Activated naive CD8-positive, alpha-beta T cell treated with anti-CD3 and anti-CD28 coated beads, Interleukin-2, amount 50 U/mL, for 24 hours (primary cell): ENCODE measurements at places on chromosomes 1 and 21.

GRCh38 chr1:169361281-169361680, 6.3 kb downstream of the NME7 start:
- H3K4me3 ChIP-seq: no peak overlapping the region
- H3K27me3 ChIP-seq: no peaks in the 10 kb centered on the region
- H3K27ac ChIP-seq: no peak overlapping the region
- H3K4me1 ChIP-seq: peaks cover 32% of the 10 kb centered on the region

DNA sequence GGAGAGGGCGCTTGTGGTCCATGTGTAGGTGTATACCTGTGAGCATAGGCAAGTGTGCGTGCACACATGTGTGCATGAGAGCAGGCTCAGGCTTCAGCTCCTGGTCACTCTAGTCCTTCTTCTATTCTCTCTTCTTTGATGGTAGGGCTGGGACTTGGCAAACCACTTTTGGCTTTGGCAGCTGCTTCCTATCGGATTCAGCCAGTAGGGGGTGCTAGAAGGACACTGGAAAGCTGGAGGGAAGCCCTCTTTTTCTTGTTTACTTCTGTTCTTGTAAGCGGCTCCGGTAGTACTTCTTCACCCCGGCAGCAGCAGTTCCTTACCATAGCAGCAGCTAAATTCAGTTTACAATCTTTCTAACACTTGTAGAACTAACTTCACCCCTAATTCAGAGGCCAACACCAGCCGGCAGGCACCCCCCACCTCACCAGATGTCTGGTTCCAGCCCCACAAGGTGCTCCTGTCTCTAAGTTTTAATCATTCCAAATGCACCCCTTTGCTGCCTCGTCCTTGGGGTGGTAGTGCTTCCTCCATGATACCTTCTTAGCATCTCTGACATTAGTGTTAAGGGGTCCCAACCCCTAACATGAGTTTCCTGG, 25.1 kb downstream of the NENF start:
- no peaks in the 10 kb centered on the region for H3K27me3 ChIP-seq
- peaks cover 2% of the 10 kb centered on the region for H3K4me1 ChIP-seq
- DNase-seq: peak; percentile 77
- no peak overlapping the region for H3K27ac ChIP-seq
- H3K4me3 ChIP-seq: no peak overlapping the region
- H3K36me3 ChIP-seq: no peaks in the 10 kb centered on the region

- H3K4me1 ChIP-seq: no peaks in the 10 kb centered on the region
- H3K36me3 ChIP-seq: no peaks in the 10 kb centered on the region
- no peak overlapping the region for H3K4me3 ChIP-seq
- no peak for DNase-seq
These were observed 119.9 kb upstream of the LHX8 start for GRCh38 chr1:75014250-75014649.

DNA sequence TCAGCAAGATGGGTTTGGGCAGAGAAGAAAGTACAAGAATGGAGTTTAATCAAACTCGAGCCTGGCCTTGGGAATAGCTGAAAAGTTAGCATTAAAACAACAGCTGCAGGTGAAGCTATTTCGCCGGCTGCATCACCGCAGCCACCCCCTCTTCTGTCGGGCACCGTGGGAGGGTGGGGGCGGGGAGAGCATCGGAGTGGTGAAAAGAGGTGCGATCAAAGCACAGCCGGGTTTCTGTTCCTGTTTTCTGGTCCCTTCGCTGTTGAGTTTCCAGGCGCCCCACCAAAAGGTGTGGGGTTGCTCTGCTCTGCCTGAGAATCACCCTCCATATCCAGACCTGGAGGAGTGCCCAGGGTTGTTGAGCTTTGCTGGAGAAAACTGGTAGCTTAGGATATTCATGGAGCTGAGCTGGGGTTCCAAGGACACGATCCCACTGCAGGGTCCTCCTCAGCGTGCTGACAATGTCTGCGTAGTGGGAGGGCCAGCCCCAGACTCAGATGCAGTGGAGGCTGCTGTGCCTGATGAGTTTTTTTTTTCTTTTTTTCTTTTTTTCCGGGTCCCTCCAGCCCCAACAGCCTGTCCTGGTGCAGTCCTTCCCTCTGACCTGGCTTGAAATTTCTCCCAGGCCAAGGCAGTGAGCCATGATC, 127.5 kb upstream of the C1orf174 start:
- DNase-seq: peak; percentile 34
- no peak overlapping the region for H3K4me3 ChIP-seq
- peaks cover 4% of the 10 kb centered on the region for H3K4me1 ChIP-seq
- peaks cover 11% of the 10 kb centered on the region for H3K27me3 ChIP-seq
- no peak overlapping the region for H3K27ac ChIP-seq

GRCh38 chr21:29873908-29874307, 65.9 kb downstream of the GRIK1 start:
- no peak overlapping the region for H3K4me3 ChIP-seq
- no peak for DNase-seq
- H3K4me1 ChIP-seq: no peaks in the 10 kb centered on the region
- no peaks in the 10 kb centered on the region for H3K36me3 ChIP-seq
- no peak overlapping the region for H3K27ac ChIP-seq

DNA sequence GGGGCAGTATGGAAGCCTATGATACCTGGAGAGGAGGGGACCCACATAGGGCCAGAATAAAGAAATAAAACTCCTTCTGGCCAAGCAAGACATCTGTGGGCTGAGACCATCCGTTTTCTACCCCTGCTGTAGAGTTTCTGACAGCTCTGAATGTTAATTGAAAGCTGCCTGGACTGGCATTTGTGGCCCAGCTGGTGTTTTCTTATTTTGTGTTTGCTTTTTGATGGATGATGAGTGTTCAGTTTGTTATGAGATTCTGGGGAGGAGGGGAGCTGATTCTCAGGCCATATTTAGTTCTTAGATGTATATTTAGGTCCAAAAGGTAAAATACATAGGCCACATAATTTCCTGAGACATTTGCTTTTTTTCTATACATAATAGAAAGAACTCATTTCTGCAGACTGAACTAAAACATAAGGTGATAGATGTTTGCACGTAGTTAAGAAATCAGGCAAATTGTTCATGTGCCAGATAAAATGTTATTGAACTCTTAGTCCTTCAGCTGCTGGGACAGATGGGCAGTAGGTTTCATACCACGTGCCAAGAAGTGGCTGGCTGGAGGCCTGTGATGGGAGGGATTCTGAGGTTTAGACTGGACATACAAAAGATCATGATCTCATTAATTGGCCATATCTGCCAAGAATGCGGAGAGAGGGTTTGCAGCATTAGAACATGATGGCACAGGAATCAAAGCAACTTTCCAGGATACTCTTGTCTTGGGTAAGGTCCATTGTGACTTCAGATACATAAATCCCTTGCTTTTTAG, 54.1 kb downstream of the DSCAM start:
- H3K27me3 ChIP-seq: no peaks in the 10 kb centered on the region
- no peak overlapping the region for H3K4me3 ChIP-seq
- no peak overlapping the region for H3K27ac ChIP-seq
- H3K36me3 ChIP-seq: no peaks in the 10 kb centered on the region

- no peaks in the 10 kb centered on the region for H3K4me1 ChIP-seq
- H3K27me3 ChIP-seq: no peaks in the 10 kb centered on the region
- H3K4me3 ChIP-seq: no peak overlapping the region
- no peak for DNase-seq
- no peak overlapping the region for H3K27ac ChIP-seq
- H3K36me3 ChIP-seq: no peaks in the 10 kb centered on the region
These were observed 124.2 kb upstream of the ZBTB40 start for GRCh38 chr1:22327411-22327810.

GRCh38 chr1:88529581-88529980, 154.5 kb upstream of the PKN2 start:
- no peaks in the 10 kb centered on the region for H3K27me3 ChIP-seq
- H3K4me1 ChIP-seq: no peaks in the 10 kb centered on the region
- H3K27ac ChIP-seq: no peak overlapping the region
- no peaks in the 10 kb centered on the region for H3K36me3 ChIP-seq
- H3K4me3 ChIP-seq: no peak overlapping the region

DNA sequence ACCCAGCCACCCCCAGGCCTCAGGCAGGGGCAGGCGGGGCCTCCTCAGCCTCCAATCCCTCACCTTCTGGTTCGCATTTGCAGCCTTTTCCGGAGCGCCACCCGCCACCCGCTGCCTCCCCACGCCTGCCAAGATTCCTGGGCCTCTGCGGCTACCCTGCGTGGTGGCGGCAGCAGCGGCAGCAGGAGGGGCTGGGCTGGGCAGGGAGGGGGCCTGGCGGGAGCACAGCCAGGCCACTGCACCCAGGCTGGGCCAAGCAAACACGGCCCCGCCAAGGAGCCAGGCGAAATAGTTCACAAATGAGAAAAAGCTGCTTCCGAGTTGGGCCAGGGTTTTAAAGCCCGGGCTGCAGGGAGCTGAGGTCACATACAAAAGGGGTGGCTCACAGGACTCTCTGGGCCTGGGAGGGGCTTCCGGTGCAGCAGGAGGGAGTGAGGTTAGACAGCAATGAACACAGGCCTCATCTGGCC, 9.8 kb downstream of the COL8A2 start:
- DNase-seq: no peak
- no peak overlapping the region for H3K4me3 ChIP-seq
- peaks cover 11% of the 10 kb centered on the region for H3K4me1 ChIP-seq
- no peaks in the 10 kb centered on the region for H3K27me3 ChIP-seq

DNA sequence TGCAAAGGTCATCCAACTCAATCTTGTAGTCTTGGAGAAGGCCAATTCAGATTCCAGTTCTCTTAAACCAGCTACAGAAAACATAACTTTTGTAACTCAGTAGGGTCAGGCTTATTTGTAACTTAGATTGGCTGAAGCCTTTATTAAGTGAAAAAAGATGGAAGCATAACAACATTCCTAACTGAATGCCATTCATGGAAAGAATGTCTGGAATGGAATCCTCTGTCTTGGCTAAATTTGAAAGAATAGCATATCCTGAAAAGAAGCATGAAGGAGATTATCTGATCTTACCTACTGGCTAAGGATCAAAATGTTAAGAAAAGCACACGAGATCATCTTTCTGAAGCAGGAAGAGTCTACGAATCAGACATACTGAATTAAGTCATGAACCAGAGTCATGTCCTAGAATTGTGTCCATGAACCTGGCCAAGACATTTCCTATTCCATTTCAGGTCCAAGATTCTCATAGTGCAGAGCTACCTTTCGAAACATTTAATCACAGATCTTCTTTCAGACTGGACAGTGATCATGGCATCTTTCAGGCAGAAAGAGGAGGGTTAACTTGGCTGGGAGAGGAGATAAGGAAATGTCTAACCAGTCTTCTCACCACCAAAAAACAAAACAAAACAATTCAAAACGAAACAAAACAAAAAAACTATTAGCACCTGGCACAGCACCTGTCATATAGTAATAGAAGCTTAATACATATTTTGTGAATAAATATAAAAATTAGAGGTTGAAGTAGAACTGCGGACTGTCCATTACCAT, 75.6 kb downstream of the XCL2 start:
- H3K27ac ChIP-seq: peak overlapping the region; percentile 86
- H3K4me1 ChIP-seq: peaks cover 61% of the 10 kb centered on the region
- no peaks in the 10 kb centered on the region for H3K27me3 ChIP-seq
- peak overlapping the region; percentile 36 for H3K4me3 ChIP-seq

DNA sequence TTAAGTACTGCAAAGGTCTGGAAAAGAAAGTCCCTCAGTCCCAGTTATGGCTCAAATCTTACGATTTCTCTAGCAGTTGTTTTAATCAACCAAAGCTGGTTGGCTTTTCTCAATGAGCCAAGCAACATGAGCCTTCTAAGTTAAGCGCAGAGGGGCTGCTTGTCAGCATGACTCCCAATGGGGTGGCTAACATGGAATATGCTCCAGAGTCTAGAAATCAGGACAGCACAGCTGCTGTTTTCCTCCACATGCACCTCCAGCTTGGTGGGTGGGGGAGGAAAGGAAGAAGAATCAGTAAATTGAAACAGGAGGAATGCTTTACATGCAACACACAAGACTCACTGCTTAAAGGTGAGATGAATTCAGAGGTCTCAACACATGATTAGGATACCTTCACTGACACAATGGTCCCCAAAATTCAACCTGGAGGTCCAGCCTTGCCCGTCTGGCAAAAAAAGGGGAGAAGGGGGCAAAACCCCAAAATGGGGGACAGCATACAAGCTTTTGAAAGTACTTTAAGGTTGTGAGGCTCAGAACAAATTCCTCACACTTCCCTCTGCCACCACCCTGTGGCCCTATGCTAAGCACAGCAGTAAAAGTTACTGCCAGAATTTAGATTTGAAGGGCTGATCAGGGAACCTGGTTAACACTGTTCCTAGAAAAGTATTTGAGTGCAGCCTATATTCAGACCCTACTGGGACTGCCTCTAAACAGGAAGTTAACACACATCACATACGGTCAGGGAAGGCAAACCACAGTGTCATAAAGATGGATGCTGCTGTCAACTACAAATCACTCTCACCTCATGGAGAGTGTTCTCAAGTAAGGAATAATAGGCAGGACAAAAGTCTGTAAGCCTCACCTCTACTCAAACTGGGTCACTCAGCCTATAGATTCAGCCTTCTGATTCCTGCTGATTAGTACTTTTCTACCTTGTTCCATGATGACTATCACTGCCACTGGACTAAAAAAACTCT, 2.6 kb downstream of the GATAD2B start:
- H3K27ac ChIP-seq: peak overlapping the region; percentile 81
- peak overlapping the region; percentile 87 for H3K4me3 ChIP-seq
- H3K4me1 ChIP-seq: peaks cover 62% of the 10 kb centered on the region
- DNase-seq: no peak
- peaks cover 10% of the 10 kb centered on the region for H3K36me3 ChIP-seq

DNA sequence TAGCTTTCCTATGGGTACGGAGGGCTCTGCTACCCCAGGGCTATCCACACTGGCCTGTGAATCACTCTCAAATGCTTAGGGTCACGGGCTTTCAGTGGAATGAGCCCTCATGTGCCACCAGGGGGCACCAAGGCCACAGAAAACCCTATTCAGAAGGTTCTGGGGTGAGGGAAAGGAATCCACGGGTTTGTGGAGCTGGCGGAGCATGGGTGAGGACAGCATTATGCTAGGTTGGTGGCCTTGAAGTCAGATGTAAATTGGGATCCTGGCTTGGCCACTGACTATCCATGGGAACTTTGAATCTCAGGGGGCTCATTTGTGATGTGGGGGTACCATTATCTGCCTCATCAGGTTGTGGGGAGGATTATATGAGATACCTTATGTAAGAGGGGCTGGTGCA, 5.1 kb upstream of the LAMTOR5 start:
- H3K4me3 ChIP-seq: no peak overlapping the region
- peaks cover 17% of the 10 kb centered on the region for H3K4me1 ChIP-seq
- H3K36me3 ChIP-seq: peaks cover under 1% of the 10 kb centered on the region
- H3K27me3 ChIP-seq: no peaks in the 10 kb centered on the region
- DNase-seq: peak; percentile 60
